ENCODE measurements at places on chromosomes 12 and 14.
A peak's percentile ranks its signal among the peaks of the same experiment; 100 is the strongest.

DNA sequence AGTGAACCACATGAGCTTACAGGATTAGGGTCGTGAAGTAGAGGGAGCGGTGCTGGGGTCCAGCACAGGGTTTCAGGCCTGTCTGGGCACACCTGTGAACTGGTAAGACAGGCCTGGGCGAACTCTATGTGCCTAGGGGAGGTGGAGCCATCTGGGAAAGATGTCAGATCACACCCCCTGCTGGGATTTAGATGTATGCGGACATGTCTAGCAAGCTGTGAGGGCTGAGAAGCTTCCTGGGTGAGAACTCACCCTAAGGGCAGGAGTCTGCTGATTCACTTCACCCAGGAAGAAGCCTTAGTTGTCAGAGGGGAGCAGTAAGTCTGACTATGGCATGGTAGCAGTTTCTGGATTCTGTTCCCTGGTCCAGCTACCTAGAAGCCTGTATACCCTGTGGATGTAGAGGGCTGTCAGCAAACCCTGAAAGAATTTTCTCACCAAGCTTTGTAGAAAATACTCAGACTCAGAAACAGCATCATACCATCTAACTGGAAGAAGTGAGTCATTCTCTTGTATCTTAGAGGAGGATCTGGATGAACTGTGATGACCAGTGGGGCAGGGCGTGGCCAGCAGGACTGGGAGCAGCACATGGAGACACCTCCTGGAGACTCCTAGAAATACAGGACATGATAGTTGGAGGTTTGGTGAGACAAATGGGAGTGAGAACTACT, 11.2 kb upstream of the PYGL start:
- peak; percentile 91 for DNase-seq

DNA sequence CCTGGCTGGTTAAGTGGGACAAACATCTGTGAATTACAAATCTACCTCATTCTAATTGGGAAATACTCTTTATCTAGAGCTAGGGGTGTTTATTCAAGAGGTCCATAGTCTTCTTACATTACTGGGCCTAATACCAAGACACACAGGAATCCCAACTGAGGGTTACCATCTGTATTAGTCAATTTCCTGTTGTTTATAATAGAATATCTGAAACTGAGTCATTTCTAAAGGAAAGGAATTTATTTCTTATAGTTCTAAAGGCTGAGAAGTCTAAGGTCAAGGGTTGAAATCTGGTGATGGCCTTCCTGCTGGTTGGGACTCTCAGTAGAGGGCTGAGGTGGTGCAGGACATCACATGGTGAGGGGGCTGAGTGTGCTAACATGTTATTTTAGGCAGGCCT, 36.0 kb downstream of the RTRAF start:
- peak; percentile 64 for DNase-seq

GRCh38 chr14:32203928-32204357, 874 bp upstream of the RNU6-8 start:
- DNase-seq = peak; percentile 22

GRCh38 chr12:60278209-60278608, 682.4 kb downstream of the SLC16A7 start:
- no peak for DNase-seq

DNA sequence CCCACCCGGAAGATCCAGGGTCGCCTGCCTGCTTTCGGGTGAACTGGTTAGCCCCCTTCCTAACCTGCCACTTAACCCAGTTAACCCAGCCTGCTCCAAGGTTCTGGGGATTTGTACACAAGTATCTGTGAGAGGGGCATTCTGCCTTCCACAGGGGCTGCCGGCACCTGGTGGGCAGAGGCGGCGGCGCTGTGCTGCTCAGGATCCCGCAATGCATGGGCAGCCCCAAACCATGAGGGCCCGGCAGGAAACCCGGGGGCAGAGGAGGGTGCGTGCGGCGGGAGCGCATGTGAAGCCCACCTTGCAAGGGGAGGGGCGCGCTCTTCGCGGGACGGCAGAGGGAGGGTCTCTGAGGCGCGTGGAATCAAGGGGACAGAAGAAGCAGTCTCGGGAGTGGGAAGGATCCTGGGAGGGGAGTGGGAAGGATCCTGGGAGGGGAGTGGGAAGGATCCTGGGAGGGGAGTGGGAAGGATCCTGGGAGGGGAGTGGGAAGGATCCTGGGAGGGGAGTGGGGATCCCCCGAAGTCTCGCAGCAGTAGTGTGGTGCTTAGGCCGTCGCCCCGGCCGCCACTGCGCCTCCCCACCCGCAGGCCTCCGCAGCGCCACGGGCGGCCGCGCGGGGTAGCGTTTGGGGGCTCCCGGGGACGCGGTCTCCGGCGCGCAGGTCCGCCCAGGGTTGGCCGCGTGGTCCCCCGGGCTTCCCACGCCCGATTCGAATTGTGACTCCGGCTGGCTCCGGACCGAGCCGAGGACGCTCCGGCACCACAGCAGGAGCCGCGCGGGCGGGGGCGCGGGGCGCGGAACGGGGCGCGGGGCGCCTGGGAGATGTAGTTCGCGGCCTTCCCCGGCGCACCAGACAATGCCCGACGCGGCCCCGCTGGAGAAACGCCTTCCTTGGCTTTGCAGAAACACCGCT, 4.9 kb upstream of the MTA1 start:
- DNase-seq = peak; percentile 88

DNA sequence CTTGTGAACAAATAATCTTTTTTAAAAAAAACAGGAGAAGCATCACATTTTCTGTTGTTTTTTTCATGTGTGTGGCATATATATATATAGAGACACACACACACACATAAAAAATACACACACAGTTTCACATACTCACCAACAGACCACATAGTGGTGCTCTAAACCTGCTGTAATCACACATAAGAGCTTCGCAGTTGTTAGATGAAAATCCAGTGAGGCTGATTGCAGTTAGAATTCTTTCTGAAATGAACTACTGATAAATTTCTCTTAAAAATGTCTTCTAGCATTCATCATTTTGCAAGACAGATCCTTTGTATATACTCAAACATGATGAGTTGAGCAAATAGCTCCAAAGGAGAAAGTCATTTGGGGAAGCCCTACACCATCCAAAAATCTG, 434.3 kb upstream of the STXBP6 start:
- DNase-seq = no peak

DNA sequence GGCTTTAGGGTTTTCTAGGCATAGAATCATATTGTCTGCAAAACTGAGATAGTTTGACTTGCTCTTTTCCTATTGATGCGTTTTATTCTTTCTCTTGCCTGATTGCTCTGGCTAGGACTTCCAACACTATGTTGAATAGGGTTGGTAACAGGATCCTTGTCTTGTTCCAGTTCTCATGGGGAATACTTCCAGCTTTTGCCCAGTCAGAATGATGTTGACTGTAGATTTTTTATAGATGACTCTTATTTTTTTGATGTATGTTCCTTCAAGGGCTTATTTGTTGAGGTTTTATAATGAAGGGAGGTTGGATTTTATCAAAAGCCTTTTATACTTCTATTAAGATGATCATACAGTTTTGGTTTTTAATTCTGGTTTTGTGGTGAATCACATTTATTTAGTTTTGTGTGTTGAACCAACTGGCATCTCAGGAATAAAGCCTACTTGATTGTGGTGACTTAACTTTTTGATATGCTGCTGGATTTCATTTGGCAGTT, 478.2 kb downstream of the TMEM117 start:
- no peak for DNase-seq

DNA sequence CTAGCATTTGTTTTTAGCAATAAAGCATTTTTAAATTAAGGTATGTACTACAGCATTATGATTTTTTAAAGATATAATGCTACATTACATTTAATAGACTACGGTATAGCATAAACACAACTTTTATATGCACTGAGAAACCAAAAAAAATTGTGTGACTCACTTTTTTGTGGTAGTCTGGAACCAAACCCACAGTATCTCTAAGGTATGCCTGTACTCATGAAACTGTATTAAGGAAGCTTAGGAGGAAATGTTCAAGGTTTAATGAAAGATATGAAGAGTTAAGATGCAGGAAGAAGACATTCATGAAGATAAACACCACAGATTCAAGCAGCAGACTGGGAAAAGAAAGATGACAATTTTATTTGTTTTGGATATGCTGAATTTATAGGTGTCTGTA, 51.7 kb downstream of the PPP1R12A start:
- DNase-seq = peak; percentile 49
